ENCODE measurements at places on chromosomes 3 and 15.
A peak's percentile ranks its signal among the peaks of the same experiment; 100 is the strongest.

DNA sequence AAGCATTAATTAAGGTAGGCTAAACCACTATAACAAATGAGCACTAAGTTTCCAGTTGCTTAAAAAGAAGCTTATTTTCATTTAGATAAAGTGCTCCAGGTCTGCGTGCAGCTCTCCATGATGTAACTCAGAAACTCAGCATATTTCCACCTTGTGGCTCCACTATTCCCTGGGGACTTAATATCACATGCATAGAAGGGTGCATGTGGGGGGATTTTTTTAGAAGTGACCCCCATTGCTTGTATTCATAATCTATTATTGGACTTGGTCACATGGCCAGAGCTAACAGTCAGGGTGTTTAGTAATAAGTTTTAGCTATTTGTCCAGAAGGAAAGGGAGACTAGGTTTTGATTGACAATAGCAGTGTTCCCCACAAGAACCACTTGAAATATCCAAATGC lies 86.8 kb downstream of the TMCO5A start:
- no peak overlapping the region for H3K27ac ChIP-seq
- DNase-seq: no peak
- H3K27me3 ChIP-seq: peaks cover 20% of the 10 kb centered on the region
- no peaks in the 10 kb centered on the region for H3K4me1 ChIP-seq

- H3K27me3 ChIP-seq: peaks cover 10% of the 10 kb centered on the region
- H3K4me3 ChIP-seq: no peak overlapping the region
- DNase-seq: no peak
- H3K36me3 ChIP-seq: no peaks in the 10 kb centered on the region
Measured at GRCh38 chr3:176861137-176861536, 336.1 kb downstream of the TBL1XR1 start.

DNA sequence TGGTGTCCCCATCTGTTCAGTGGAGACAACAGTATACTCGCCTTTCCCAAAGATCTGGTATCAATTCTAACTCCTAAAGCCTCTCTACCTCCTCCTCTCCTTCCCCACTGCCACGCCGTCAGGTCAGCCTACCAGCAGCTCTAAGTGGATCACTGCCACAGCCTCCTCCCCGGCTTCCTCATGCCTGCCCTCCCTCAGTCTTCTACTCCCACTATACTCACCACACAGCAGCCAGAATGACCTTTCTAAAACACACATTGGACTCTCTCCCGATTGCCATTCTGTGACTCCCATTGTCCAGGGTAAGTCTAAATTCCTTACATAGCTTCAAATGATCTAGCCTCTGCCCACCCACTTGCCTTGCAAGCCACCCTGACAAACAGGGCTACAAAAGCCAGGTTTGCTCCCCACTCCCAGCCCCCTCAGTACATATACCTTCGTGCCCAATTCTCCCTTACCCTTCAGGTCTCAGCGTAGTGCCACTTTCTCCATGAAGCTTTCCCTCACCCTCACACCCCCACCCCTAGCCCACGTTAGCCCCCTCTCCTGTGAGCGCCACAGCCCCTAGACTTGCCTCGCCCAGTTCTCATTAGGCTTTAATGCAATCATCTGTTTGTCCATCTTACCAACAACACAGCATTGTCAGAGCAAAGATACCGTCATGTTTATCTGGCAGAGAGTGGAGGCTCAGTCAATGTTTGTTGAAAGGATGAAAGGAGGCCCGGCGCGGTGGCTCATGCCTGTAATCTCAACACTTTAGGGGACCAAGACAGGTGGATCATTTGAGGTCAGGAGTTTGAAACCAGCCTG lies 9.5 kb upstream of the SEMA7A start:
- H3K4me3 ChIP-seq: no peak overlapping the region
- H3K27ac ChIP-seq: no peak overlapping the region
- H3K36me3 ChIP-seq: peaks cover 4% of the 10 kb centered on the region
- H3K4me1 ChIP-seq: peaks cover 16% of the 10 kb centered on the region

DNA sequence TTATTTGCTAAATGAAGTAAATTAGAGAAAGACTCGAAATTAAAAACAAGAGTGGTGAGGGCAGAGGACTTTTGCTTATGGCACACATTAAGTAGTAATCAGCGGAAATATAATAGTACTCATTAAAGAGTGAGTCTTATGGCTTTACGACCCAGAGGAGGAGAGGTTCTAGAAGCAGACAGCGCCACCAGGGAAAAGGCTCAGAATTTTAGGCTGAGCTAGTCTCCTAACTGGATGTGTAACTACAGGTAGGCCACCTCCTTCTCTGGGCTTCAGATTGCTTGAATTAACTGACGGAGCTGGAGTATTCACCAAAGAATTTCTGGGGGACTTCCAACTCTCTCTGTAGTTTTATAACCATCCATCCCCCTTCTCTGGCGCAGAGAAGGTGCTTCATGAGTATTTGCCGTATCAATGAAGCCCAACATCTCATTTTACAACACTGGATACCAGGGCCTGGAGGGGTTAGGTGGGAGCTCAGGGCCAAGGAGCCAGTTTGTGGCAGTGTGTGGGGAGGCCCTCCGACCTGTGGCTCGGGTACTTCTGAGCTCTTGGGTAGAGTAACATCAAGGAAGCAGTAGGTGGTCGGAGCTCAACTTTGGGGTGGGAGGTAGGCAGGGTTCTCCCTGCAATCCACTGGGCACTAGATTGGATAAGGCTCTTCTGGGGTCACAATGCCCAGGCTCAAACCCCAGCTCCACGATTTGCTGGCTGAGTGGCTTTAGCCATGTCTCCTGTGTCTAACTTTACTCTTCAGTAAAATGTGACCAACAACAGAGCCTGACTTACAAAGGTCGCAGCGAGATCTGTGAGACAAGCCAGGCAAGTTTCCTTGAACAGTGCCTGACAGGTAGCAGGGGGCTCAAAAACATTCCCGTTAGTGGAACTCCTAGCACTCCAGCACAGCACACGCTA lies 1.1 kb downstream of the CHCHD4 start:
- no peak for DNase-seq
- H3K27me3 ChIP-seq: no peaks in the 10 kb centered on the region
- H3K36me3 ChIP-seq: peaks cover 9% of the 10 kb centered on the region

DNA sequence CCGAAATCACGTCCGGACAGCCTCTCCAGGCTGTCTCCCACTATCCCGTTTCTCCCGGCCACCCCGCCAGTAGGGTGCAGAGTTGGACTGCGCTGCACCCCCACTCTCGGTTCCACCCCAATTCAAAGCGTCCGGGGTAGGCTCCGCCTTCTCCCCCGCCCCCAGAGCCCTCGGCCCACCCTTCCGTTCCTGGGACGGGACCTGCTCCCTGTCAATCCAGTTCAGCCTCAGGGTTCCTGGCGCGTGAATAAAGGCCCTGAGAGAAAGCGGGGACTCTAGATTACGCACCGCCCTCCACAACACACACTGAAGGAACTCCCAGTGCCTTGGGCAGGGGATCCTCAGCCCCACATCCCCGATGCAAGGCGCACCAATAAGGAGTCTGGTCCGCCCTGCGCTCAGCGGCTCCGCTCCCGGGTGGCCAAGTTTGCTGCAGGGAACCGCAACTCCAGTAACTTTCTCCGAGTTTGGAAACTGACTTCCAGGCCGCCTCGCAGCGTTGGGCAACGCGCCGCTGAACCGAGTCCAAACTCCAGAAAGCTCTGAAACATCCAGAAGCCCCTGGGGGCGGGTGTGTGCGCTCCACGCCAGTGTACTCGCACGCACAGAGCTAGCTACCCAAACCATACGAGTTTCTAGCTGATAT lies 1.9 kb downstream of the ADAMTS9 start:
- H3K4me3 ChIP-seq: peak overlapping the region; percentile 36
- H3K27me3 ChIP-seq: peaks cover 59% of the 10 kb centered on the region
- peaks cover 4% of the 10 kb centered on the region for H3K36me3 ChIP-seq
- no peak for DNase-seq
- H3K4me1 ChIP-seq: peaks cover 8% of the 10 kb centered on the region
- H3K27ac ChIP-seq: no peak overlapping the region

- H3K36me3 ChIP-seq: no peaks in the 10 kb centered on the region
- DNase-seq: no peak
- peaks cover 17% of the 10 kb centered on the region for H3K27me3 ChIP-seq
- no peak overlapping the region for H3K27ac ChIP-seq
Measured at GRCh38 chr3:186823386-186823785, 17.1 kb upstream of the RFC4 start.

- H3K4me3 ChIP-seq: no peak overlapping the region
- no peak overlapping the region for H3K27ac ChIP-seq
- no peaks in the 10 kb centered on the region for H3K36me3 ChIP-seq
- peaks cover 32% of the 10 kb centered on the region for H3K27me3 ChIP-seq
Measured at GRCh38 chr15:51114437-51115119, 19.9 kb upstream of the TNFAIP8L3 start.

GRCh38 chr3:152095472-152095871 lies 173.3 kb upstream of the MBNL1 start:
- no peaks in the 10 kb centered on the region for H3K27me3 ChIP-seq
- H3K4me1 ChIP-seq: peaks cover 2% of the 10 kb centered on the region
- H3K36me3 ChIP-seq: peaks cover 2% of the 10 kb centered on the region
- H3K27ac ChIP-seq: no peak overlapping the region
- no peak overlapping the region for H3K4me3 ChIP-seq

- H3K27me3 ChIP-seq: no peaks in the 10 kb centered on the region
- no peaks in the 10 kb centered on the region for H3K4me1 ChIP-seq
- no peak for DNase-seq
- H3K4me3 ChIP-seq: no peak overlapping the region
- no peak overlapping the region for H3K27ac ChIP-seq
Measured at GRCh38 chr3:88584451-88584850, 434.7 kb downstream of the C3orf38 start.
